ENCODE measurements at places on chromosomes 2 and 18.

DNA sequence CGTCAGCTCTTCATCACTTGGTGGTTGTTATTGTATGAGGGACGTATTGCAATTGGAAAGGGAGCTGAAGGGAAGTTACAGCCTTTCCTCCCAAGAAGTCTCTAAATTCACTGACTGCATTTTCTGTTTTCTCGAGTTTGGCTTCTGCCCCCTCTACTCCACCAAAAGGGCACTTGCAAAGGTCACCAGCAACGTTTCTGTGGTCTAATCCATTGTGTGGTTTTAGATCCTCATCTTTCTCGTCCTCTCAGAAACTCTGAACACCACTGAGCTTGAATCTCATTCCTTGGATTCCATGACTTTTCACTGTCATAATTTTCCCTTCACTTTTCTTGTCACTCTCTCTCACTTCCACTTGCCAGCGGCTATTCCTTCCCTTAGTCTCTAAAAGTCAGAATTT is 308.0 kb downstream of the AFF3 start:
- DNase-seq: no peak

- no peak for DNase-seq
These were observed 112.6 kb downstream of the KLHL29 start for GRCh38 chr2:23497536-23497935.

DNA sequence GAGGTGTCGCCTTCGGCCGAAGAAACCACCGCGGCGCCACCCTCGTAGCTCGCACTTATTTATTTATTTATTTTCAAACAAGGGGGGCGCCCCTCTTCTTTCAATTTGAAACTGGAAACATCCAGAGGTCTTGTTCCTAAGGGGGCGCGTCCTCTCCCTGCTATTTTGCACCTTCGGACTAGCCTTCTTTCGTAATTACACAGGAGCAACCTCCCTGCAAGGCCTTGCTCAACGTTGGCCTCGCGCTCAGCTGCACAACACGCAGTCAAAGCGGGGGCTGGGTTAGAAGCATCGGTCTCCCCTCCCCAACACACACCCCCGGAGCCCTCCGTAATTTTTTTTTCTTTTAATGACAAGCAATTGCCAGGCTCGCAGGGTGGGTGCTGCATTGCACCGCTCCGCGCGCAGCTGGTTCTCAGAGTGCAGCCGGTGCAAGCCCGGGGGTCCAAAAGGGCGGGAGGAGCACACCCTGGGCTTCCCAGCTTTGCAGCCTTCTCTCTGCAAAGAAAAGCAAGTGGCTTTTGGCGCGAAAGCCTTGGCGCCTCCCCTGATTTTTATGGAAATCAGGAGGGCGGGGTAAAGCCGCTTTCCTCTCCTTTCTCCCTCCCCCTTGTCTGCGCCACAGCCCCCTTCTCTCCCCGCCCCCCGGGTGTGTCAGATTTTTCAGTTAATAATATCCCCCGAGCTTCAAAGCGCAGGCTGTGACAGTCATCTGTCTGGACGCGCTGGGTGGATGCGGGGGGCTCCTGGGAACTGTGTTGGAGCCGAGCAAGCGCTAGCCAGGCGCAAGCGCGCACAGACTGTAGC is at the start of gene MYCN:
Gene MYCN (plus strand): TSS at position 697 of the 807 bp plus-strand sequence. CDS start 1,515 bp downstream, outside the sequence.
- DNase-seq: peak; percentile 15

DNA sequence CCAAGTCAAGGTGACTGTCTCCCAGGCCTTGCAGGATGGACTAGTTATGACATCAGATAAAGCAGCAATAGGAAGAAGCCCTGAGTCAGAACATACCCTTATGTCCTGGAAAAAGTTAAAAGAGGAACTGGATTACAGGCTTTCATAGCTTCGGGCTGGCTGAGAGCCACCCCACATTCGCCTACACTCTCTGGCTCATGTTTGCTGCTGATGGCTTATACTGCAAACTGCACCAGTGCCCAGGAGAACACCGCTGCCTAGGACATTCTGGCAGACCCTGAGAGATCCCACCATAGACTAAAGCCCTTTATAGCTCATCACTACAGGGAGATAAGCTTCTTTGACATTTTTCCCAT is 20.3 kb downstream of the SLC8A1 start:
- DNase-seq: no peak

GRCh38 chr2:11033114-11033513 is 121.4 kb downstream of the KCNF1 start:
- DNase-seq: no peak

- DNase-seq: peak; percentile 56
These were observed 611 bp downstream of the TCF7L1 start for GRCh38 chr2:85133751-85134254.

- DNase-seq: no peak
These were observed 13.1 kb downstream of the PIEZO2 start for GRCh38 chr18:11136241-11136640.

DNA sequence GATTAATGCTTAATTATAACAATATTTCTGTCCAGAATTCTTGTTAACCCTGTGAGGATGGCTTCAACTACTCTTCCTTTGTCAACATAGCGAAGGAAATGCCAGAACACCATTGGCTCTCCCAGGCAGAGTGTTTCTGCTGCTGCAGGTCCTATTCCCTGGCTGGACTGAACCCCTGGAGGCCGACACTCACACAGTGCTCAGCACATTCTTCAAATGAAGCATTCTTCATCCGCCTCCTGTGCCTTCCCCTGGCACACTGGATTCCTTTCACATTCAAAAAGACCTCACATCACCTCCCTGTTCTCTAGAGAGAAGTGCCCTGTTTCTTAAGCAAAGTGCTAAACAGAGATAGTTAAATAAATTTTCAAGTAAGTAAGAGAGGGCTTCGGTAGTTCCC is 187.3 kb upstream of the MSH6 start:
- no peak for DNase-seq

DNA sequence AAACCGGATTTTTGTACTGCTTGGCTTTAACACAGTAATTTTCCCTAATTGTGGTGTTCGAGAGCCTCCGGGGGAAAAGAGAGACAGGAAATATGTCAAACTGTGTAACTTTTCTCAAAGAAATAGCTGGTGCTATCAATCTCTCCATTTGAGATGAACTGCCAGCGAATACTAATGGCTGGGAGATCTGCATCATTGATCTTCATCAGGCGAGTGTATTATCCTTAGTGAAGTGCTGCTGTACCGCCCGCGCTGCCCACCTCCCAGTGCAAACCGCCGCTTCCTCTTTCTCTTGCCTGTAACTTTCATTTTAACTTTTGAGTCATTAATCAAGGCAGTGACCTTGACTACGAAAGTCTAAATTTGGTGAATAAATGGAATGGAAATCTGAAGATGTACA is 246.1 kb upstream of the ST6GAL2 start:
- no peak for DNase-seq

DNA sequence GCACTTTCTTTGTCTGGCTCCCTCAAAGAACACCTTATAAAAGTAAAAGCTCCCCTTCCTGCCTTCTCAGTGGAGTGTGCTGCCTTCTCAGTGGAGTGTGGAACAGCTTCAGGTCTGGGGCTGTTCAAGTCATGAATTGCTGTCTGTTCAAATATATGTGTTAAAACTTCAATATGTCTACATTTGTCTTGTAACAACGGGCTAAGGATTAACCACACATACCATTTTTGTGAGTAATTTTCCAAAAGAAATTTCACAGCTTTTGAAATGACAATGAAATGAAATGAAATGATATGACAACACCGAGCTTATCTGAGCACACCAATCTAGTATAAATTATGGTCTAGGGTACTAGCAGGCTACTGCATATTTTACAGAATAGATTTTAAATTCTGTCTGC is 42.9 kb downstream of the CABYR start:
- DNase-seq: no peak

GRCh38 chr18:6449213-6449612 is 34.5 kb upstream of the L3MBTL4 start:
- DNase-seq: no peak

Data from GM12891 (cell line).